ENCODE measurements at places on chromosomes 11 and 22.

GRCh38 chr11:87425943-87426342 lies 388.2 kb downstream of the TMEM135 start:
- no peak for DNase-seq

- no peak for DNase-seq
These were observed 501.7 kb downstream of the INSC start for GRCh38 chr11:15616130-15617105.

- no peak for DNase-seq
These were observed 802 bp downstream of the ATG2A start for GRCh38 chr11:64916040-64916774.

DNA sequence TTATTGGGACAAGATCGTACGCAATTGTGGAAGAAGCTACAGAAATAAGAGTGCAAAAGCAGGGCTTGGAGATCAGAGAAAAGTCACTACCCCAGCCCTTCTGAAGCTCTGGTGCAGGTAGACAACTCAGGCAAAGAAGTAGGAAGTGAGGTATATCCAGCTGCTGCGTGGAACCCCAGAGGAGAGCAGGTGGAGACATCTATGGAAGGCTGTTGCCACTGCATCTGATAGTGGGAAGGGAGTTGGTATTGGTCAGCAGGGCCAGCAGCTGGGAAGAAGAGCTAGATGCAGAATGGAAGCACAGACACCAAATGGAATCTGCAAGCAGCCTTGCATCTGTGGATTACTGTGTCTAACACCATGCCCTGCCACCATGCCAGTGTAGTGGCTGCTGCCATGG lies 165.1 kb downstream of the WNT11 start:
- DNase-seq = no peak

DNA sequence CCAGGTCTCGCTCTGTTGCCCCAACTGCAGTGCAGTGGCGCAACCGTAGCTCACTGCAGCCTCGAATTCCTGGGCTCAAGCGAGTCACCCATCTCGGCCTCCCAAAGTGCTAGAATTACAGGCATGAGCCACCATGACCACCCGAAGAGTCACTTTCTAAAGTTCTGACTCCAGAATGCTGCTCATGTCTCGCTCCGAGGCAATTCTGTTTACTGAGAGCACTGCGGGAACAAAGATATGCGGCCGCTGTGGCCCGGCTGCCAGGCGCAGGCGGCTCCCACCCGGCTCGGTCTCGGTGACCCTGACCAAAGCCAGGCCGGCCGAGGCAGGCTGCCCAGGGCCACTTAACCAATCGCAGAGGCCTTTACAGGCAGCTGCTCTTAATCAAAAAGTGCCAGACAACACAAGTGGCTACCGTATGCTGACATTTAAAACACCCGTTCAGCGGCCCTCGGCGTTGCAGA lies 78.7 kb downstream of the PHF21B start:
- no peak for DNase-seq

DNA sequence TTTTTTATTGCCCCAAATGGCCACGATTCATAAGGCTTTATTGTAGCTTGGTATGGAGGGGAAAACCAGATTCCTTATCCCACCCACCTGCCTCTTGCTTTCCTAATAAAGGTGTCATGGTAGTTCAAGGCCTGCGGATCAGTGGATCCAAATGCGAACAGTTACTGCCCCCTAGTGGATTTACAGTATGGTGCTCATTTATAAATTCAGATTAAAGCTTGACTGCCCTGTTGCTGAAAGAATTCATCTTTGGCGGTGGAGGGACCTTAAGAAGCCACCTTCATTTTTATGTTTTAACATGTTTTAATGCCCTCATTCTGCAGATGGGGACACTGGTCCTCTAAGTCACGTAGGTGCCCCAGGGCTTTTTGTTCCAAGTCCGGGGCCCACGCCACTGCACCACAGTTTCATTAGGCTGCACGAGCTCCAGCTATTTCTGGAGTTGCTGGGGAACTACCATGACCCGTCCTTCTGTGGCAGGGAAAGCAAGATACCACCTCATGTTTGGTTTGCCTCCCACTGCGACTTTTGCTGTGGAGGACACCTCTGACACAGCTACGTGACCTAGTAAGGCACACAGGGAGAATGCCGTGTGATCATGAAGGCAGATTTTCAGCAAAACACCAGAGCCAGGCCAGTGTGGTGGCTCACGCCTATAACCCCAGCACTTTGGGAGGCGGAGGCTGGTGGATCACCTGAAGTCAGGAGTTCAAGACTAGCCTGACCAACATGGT lies 15.6 kb upstream of the INCENP start:
- DNase-seq = no peak

GRCh38 chr11:119832202-119832935 lies 103.4 kb upstream of the NECTIN1 start:
- no peak for DNase-seq

- DNase-seq = no peak
These were observed 22.6 kb upstream of the ISX start for GRCh38 chr22:35043252-35043933.
